ENCODE measurements at places on chromosomes 6 and 20. TPM values are rescaled to one million over a fixed set of nuclear protein-coding genes. Genes with fewer than 3 reads are reported as not detected.

GPR6 gene
- total RNA-seq = 0.15 TPM

DNA sequence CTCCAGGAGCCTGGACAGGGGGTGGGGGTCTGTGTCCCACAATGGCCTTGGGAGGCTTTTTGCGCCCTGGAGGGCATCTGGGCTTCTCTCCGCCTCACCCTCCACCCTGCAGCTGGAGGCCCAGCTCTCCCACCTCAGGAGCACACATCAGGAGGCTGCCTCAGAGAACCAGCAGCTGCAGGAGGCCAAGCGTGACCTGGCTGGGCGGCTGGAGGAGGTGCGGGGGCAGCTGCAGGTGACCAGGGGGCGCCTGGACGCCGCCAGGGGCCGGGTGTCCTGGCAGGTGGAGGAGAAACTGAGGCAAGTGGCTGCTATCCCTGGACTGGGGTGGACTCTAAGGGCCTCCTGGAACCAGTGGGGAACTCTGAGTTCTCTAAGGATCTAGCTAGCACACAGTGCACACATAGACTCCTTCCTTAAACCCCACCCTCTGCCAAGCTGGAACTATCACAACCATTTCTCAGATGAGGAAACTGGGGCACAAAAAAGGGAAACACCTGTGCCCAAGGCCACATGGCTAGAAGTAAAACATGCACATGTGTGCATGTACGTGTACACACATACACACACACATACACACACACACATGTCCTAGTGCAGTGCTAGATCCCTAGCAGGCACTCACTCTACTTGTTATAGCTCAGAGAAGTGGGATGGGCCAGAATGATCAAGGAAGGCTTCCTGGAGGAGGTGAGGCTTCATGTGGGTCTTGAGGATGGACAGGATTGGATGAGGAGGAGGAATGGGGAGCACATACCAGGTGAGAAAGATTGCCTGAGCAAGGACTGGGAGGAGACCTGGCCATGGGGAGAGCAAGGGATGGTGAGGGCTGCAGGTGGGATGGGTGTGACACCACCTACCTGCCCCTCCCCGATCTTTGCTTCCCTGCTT, 22.9 kb downstream of the RAB44 start:
- no peaks in the 10 kb centered on the region for H3K36me3 ChIP-seq
- no peak for DNase-seq
- H3K27me3 ChIP-seq = no peaks in the 10 kb centered on the region
- H3K4me3 ChIP-seq = no peak overlapping the region
- H3K27ac ChIP-seq = no peak overlapping the region
- H3K4me1 ChIP-seq = no peaks in the 10 kb centered on the region

FILIP1 gene
- 4.3 TPM for total RNA-seq

MICB gene
- 4.0 TPM for total RNA-seq

DNA sequence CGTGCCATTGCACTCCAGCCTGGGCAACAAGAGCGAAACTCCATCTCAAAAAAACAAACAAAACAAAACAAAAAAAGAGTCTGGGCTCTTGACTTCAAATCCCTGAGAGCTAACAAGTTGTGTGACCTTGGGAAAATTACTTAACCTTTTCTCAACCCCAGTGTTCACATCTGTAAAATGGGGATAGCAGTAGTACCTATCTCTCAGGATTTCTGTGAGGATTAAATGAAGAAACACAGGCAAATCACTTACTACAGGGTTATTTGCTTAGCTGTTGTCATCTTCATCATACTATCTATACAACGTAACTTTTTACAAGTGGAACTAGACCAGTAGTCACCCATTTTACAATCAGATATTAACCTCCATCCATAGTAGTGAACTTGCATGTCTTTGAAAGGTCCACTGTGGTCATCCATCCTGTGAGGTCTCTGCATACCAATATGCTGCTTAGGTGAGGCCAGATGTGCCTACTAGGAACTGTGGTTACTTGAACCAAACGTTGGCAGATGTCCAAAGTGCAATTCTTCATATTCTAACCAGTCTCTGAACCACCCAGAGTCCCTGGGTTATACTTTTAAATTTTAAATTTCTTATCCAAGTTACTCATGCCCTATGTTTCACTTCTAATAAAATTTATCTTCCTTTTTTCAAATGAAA, 128.9 kb upstream of the BEND3 start:
- no peaks in the 10 kb centered on the region for H3K27me3 ChIP-seq
- no peaks in the 10 kb centered on the region for H3K36me3 ChIP-seq
- DNase-seq = no peak
- H3K4me3 ChIP-seq = no peak overlapping the region
- no peaks in the 10 kb centered on the region for H3K4me1 ChIP-seq
- no peak overlapping the region for H3K27ac ChIP-seq

EPPIN gene
- total RNA-seq = not detected

DNA sequence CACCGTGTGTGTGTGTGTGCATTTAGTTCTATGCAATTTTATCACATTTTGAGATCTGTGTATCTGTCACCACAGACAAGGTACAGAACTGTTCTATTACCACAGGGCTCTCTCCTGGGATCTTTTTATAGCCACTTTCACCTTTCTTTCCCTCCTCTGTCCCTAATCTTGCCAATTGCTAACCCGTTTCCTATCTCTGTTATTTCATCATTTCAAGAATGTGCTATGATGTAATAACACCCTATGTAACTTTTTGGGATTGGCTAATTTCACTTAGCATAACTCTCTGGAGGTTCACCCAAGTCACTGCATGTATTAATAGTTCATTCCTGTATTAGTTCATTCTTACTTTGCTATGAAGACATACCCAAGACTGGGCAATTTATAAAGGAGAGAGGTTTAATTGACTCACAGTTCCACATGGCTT, 657.7 kb downstream of the QKI start:
- no peaks in the 10 kb centered on the region for H3K36me3 ChIP-seq
- H3K4me1 ChIP-seq = no peaks in the 10 kb centered on the region
- no peaks in the 10 kb centered on the region for H3K27me3 ChIP-seq
- H3K4me3 ChIP-seq = no peak overlapping the region
- H3K27ac ChIP-seq = no peak overlapping the region
- DNase-seq = no peak

C4B gene
- total RNA-seq = 298 TPM

DNA sequence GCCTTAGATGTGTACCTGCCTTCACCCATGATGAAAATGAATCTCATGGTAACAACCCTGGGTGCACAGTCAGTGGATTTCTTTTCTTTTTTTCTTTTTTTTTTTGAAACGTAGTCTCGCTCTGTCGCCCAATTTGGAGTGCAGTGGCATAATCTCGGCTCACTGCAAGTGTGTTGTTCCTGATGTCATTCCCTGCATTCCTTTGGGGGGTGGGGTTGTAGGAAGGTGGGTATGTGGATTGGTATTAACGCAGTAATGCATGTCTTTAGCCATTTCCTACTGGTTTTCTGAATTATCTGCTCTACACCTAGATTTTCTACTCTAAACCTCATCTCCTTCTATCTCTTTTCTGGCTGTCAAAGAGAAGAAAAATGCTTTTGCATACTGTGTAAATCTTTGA, 146.6 kb downstream of the RNF144B start:
- no peak overlapping the region for H3K27ac ChIP-seq
- H3K4me1 ChIP-seq = no peaks in the 10 kb centered on the region
- DNase-seq = no peak

LIN28B gene
- total RNA-seq = not detected

FERMT1 gene
- total RNA-seq = under 0.01 TPM

DNA sequence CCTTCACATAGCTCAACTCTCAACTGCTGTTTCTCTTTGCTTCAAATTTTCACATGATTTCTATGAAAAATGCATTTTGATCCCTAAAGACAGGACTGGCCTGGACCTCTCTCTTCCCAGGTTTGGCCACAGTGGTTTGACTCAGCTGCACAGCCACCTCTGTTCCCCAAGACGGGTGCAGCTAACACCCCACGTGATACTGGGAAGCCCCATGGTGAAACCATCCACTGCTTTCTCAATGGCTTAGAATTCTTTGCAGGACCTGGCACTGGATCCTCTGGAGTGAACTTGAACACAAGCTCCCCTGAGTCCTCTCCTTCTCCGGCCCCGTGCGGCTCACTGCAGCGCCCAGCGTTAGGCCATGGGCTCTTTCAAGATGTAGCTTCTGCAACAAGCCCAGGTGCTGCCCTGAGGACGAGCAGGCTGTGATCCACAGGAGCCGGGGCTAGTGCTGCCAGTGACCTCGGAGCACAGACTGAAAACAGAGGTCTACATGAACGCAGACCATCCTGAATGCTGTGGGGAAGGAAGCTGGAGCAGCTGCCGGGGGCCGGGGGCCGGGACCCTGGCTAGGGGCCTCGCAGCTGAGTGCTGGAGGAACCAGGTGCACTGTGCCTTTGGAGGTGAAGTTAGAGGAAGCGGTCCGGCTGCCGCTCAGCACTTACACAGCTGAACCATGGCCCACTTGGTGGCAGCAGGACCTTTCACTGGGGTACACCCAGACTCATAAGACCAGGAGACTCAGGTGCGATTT, 58.8 kb upstream of the MPC1 start:
- DNase-seq = no peak
- H3K4me1 ChIP-seq = no peaks in the 10 kb centered on the region
- H3K4me3 ChIP-seq = no peak overlapping the region
- H3K27me3 ChIP-seq = no peaks in the 10 kb centered on the region
- H3K27ac ChIP-seq = no peak overlapping the region
- H3K36me3 ChIP-seq = no peaks in the 10 kb centered on the region

- H3K27ac ChIP-seq = no peak overlapping the region
- no peaks in the 10 kb centered on the region for H3K4me1 ChIP-seq
- peak; percentile 12 for DNase-seq
- H3K27me3 ChIP-seq = no peaks in the 10 kb centered on the region
- H3K4me3 ChIP-seq = no peak overlapping the region
- H3K36me3 ChIP-seq = no peaks in the 10 kb centered on the region
Observed at GRCh38 chr20:43536817-43537440, 21.9 kb upstream of the SGK2 start.

All from breast epithelium (tissue), 4 donors.